ENCODE measurements at places on chromosomes 3 and 15.

DNA sequence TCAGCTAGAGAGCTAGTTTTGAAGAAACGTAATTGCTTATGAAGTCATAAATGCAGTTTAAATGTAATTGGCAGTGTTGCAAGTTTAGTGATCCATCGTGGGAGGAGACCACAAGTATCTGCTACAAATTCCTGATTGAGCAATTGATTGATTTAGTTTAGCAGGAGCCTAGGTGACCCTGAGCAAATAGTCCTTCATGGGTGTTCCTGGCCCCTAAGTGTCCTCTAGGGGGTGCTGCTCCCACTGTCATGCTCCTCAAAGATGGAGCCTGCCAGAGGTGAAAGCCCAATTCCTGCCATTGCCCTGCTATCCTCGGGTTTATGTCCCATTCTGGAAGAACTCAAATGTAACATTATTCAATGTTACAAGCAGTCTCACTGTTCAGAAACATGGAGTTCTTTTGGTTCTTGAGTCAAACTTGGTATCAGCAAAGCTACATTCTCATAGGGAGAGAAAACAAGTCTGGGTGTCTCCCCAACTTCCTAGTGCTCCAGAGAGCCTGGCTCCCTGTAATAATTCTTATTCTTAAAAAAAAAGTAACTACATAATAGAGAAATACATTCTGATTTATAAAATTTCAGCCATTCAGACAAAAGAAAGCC lies 29.8 kb upstream of the SENP5 start:
- DNase-seq, result peak; percentile 58

DNA sequence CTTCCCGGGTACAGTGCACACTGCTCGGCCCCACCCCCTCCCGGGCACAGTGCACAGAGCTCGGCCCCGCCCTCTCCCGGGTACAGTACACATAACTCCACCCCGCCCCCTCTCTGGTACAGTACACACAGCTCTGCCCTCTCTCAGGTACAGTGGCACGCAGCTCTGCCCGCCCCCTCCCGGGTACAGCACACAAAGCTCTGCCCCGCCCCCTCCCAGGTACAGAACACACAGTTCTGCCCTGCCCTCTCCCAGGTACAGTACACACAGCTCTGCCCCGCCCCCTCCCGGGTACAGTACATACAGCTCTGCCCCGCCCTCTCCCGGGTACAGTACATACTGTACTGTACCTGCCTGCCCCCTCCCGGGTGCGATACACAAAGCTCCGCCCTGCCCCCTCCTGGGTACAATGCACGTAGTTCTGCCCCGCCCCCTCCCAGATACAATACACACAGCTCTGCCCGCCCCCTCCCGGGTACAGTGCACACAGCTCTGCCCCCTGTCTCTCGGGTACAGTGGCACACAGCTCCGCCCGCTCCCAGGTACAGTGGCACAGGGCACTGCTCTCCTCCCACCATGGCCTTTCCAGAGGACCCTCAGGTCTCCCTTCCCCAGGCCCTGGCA lies 16.4 kb upstream of the PRR20G start:
- DNase-seq, result no peak

DNA sequence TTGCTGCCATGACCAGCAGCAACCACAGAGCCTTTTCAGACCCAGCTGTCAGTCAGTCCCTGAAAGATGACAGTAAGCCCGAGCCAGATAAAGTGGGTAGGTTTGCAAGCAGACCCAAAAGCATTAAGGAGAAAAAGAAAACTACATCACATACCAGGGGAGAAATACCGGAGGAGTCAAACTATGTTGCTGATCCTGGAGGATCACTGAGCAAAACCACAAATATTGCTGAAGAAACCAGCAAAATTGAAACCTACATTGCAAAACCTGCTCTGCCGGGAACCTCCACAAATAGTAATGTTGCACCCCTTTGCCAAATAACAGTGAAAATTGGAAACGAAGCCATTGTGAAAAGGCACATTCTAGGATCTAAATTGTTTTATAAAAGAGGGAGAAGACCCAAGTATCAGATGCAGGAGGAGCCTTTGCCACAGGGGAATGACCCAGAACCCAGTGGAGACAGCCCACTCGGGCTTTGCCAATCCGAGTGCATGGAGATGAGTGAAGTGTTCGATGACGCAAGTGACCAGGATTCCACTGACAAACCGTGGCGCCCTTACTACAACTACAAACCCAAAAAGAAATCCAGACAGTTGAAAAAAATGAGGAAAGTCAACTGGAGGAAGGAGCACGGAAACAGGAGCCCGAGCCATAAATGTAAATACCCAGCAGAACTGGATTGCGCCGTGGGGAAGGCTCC lies 42.1 kb upstream of the RASA2 start:
- no peak for DNase-seq

DNA sequence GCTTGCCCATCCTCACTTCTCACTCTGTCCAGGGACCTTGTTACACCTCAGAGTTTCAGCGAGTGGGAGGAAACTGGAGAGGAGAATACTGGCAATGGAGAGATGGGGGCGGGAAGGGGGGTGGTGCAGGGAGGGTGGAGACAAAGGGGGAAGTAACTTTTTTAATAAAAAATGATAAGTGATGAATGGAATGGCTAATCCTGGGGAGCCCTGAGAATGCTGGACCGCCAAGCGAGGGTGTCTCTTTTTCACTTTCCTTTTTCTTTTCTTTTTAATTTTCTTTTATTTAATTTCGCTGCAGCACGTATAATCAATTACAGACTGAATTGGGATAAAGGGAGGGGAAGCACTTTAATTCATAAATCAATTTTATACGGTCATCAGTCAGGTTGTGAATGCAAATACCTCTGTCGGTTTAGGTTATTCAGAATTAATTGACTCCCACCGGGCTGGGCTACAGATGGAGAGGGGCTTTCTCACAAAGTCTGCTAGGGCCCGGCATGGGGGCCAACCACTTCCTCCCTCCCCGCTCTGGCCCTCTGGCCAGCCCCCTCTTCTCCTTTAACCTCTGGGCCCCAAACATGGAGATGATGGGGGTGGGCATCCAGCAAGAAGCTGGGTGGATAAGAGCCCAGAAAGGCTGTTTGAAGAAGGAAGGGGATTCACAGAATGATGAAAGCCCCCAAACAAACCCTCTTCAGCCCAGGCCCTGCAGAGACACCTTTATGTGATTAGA lies 106.8 kb upstream of the BOC start:
- no peak for DNase-seq

DNA sequence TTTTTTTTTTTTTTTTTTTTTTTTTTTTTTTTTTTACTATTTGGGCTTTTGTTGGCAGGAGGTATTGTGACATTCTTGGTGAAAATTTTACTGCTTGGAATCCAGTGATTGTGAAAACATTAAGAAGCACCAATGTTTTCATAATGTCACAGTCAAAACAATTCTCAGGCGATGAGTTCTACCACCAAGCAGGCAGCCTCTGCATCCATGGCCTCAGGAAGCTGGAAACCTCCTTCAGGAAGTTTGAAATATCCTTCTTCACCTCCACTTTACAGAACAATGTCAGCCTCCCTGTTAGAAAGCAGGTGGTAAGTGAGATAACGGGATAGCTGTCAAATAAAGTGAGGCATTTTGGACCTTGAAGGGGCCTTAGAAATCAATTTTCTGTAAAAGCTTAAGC lies 98.3 kb downstream of the MEX3B start:
- no peak for DNase-seq

DNA sequence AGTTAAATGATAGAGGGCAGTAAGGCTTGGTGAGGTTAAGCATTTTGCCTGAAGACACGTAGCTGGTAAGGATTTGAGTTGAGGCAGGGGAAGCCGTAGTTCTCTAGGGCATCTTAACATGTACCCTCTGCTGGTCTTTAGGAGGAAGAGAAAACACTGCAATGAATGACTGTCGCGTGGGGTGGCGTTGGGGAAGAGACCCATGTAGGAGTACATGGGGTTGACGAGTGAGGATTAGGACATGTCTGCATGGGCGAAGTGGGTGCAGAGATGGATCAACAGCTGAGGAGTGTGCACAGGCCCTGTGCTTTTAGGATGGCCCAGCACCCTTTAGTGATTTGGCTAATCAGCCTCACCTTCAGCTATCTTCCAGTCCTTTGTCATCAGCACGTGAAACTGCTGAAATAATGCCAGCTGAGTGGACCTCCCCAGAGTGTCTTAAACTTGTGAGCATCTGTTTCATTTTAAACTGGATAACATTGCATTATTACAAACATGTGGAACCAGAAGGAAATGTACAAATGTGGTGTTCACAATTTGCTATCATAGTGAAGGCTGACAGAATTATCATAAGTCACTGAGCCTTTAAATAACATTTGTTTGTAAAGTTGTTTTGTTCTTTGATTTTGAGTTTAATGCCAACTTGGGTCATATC lies 15.3 kb downstream of the P2RY14 start:
- no peak for DNase-seq

- DNase-seq, result no peak
Observed at GRCh38 chr3:37814547-37814946, 47.1 kb upstream of the CTDSPL start.

GRCh38 chr15:69314131-69314530 lies 15.4 kb downstream of the PAQR5 start:
- DNase-seq, result no peak

DNA sequence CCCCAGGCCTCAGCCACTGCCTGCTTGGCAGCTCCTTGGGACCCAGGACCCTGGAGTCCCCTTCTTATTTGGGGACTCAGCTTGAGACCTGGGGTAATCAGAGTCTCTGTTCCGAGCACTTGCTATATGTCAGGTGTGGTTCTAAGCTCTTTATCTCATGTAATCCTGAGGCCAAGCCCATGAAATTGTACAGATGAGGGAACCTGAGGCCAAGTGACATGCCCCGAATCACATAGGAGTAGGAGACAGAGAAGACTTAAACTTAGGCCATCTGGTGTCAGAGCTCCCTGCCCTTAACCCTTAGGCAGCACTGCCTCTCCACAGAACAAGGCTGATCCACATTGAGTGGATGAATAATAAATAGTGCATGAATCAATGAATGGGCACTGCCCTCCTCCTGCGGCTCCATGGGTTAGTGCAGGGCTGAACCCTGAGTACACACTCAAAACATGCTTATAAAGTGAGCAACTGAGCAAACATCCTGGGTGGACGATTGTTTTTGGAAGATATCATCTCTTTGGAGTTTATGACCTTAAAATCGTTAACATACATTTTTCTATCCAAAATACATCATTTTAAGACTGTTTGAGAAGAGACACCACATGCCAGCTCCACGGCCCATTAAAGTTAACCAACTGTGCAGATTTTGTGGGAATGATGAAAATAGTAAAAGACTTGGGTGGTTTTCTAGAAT lies 33.2 kb upstream of the IQSEC1 start:
- DNase-seq, result no peak

DNA sequence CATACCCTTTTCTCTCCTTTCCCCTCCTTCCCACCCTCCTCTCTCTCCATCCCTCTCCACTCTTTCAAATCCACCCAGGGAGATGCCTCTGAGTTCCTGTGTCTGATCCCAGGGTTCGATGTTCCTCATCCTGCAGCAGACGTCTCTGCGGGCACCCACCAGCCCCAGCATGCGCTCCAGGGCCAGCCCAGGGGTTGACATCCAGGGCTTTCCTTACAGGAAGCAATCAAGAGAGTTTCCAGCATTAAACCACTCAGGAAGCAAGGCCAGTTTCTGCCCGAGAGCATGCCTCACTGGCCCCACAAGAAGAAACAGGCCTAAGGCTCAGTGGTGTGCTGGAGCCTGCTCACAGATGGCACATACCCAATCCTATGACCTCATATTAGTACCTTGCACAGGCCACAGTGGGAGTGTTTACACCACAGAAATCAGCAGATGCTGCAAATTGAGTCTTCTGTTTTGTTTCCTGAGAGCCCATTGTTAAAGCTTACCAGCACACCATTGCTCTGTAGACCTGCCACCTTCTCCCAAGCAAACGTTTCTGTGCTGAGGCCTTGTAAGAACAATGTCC lies 13.2 kb downstream of the SLC6A1 start:
- DNase-seq, result no peak

GRCh38 chr3:8959668-8960067 lies 3.6 kb downstream of the RAD18 start:
- DNase-seq, result no peak

GRCh38 chr3:5149306-5149880 lies 27.3 kb downstream of the ARL8B start:
- no peak for DNase-seq

- no peak for DNase-seq
Observed at GRCh38 chr15:71698742-71699141, 111.6 kb upstream of the NR2E3 start.

DNA sequence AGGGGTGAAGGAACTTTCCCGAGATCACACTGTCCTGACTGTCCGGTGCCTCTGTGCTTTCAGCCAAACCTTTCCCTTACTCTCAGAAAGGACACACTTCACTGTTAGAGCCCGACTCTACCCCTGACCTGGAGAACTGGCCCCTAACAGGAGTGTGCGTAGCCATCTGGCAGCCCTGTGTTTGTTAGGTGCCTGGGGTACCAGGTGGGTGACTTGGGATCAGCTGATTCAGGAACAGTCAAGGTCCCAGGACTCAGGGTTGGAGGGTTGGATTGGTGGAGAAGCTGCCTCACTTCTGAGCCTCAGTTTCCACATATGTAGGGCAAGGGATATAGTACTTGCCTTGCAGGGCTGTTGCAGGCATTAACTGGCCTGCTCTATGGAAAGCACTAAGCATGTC lies 98.3 kb upstream of the SLC6A11 start:
- no peak for DNase-seq

GRCh38 chr3:34258271-34258998 lies 460.0 kb downstream of the PDCD6IP start:
- DNase-seq, result no peak

DNA sequence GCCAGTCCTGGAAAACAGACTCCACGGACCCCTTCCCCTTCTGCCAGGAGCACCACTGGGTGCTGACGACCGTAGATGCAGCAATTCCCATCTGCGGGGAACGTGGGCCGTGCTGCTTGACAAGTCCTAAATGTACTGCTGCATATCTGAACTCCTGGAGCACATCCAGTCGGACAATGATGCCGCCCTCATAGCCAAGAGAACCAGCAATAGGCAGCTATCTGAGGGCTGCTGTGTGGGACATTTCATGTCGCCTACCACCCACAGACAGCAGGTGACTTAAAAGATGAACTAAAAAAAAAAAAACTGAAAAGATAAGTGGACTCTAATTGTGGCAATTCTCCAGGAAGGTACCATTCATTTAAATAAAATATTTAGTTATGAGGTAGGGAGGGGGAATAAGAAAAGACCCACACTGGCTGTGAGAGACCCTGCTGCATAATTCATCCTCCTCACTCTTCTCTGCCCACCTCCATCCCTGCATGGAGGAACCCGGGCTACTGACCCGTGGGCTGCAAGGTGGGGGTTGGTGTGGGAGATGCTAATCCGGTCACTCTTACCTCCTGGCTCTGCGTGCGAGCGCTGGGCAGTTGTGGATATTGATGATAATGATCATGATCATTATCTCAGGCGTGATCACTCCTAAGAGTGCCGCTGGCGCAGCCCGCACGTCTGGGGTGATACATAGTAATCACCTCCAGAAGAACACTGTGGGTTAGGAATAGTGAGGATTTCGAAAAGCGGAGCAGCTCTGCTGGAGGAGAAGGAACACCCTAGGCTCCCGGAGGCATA lies 28.3 kb downstream of the ALS2CL start:
- DNase-seq, result no peak

Measured in T-helper 1 cell (primary cell).